GM23338 (cell line): ENCODE measurements at places on chromosomes 4 and X. TPM values are rescaled to one million over a fixed set of nuclear protein-coding genes. Genes with fewer than 3 reads are reported as not detected.

- DNase-seq = no peak
Observed at GRCh38 chr4:87872028-87872427, 39.3 kb downstream of the MEPE start.

- DNase-seq = no peak
Observed at GRCh38 chr4:76312457-76312856, 5.9 kb downstream of the STBD1 start.

GRCh38 chr4:146852360-146852759 is 93.3 kb downstream of the TTC29 start:
- DNase-seq = no peak

The CCNA2 gene
- total RNA-seq = 160 and 167 TPM in 2 replicates

- DNase-seq = no peak
Observed at GRCh38 chr4:24805566-24805965, 10.2 kb downstream of the SOD3 start.

The DCAF16 gene
- 42.8 and 46.3 TPM in 2 replicates for total RNA-seq

DNA sequence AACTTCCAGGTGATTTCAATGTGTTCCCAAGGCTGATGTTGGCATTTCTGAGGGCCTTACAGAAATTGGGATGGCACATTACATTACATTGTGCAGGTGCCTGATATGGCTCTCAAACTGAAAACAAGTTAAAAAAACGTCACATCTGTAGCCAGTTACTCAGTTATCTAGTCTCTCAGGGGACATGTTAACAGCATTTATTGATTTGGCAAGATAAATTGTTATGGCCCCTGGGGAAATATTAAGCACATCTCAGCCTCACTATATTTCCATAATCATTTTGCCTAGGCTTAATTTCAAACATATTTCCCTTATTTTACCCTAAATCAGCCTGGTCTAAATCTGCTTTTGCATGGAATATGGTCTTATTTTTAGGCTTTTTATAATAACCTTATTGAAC is 290.0 kb downstream of the IL15 start:
- no peak for DNase-seq

- DNase-seq = no peak
Observed at GRCh38 chr4:107572281-107572680, 147.8 kb downstream of the PAPSS1 start.

DNA sequence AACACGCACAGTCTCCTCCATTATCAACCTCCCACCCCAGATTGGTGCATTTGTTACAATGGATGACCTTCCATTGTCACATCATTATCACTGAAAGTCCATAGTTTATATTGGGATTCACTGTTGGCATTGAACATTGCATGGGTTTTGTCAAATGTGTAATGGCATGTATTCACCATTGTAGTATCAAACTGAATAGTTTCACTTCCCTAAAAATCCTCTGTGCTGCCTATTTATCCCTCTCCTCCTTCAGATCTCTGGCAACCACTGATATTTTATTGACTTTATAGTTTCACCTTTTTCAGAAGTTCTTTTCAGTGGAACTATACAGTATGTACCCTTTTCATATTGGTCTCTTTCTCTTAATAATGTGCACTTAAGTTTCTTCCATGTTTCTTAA is 1565.4 kb downstream of the PCDH18 start:
- no peak for DNase-seq

The MAPK10 gene
- total RNA-seq = 8.1 and 10.3 TPM in 2 replicates

GRCh38 chrX:70124678-70125077 is 8.6 kb upstream of the IGBP1 start:
- DNase-seq = no peak

The WAS gene
- total RNA-seq = 0.12 and 0.56 TPM in 2 replicates

- DNase-seq = no peak
Observed at GRCh38 chr4:153418121-153418520, 48.0 kb upstream of the TMEM131L start.

- DNase-seq = peak; percentile 92
Observed at GRCh38 chr4:158209825-158210807, at the start of gene TMEM144. TMEM144 (plus strand) TSS chr4:158210486; CDS start chr4:158212668, 2,182 bp downstream.

- DNase-seq = no peak
Observed at GRCh38 chrX:68185161-68185560, 248.1 kb downstream of the OPHN1 start.

DNA sequence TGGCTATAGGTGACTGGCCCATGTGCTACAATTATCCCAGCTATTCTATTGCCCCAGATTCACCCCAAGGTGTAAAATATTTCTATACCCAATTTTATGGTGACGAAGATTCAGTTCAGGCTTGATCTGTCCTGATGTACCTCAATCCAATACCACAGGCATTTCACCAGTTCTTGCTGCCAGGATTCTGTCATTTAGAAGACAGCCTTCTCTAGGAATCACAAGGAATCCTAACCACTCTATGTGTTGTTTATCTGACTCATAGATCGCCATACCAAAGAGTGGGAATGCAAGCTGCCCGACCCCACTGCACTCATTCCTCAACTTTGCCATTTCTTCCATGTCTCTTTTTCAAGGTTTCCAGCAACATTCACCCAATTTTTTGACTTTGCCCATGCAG is 355.0 kb upstream of the EMCN start:
- no peak for DNase-seq

DNA sequence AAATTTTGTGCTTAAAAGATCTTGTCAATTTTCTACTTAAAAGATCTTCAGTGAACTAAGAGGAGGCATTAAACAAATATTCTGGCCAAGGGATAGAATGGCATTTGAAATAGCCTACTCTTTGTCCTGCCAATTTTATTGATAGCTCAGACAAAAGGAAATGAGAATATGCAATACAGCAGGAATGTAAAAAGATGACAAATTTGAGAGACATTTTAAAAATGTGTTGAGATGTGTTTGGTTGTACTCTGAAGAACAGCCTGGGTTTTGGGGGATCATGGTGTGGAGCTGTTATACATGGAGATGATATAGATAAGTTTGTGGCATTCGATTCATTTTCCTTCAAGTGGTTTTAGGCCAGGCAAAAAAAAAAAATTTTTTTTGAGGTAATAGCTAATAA is 11.6 kb upstream of the MAD2L1 start:
- DNase-seq = no peak

GRCh38 chr4:5470318-5471198 is 237.8 kb downstream of the EVC2 start:
- DNase-seq = no peak

- peak; percentile 26 for DNase-seq
Observed at GRCh38 chr4:12924253-12924652, 559.9 kb downstream of the RAB28 start.

GRCh38 chr4:14066979-14067378 is 439.5 kb upstream of the BOD1L1 start:
- no peak for DNase-seq

- DNase-seq = no peak
Observed at GRCh38 chrX:10512741-10513140, 107.6 kb downstream of the MID1 start.

GRCh38 chr4:827209-828081 is 1.5 kb upstream of the CPLX1 start:
- peak; percentile 35 for DNase-seq

DNA sequence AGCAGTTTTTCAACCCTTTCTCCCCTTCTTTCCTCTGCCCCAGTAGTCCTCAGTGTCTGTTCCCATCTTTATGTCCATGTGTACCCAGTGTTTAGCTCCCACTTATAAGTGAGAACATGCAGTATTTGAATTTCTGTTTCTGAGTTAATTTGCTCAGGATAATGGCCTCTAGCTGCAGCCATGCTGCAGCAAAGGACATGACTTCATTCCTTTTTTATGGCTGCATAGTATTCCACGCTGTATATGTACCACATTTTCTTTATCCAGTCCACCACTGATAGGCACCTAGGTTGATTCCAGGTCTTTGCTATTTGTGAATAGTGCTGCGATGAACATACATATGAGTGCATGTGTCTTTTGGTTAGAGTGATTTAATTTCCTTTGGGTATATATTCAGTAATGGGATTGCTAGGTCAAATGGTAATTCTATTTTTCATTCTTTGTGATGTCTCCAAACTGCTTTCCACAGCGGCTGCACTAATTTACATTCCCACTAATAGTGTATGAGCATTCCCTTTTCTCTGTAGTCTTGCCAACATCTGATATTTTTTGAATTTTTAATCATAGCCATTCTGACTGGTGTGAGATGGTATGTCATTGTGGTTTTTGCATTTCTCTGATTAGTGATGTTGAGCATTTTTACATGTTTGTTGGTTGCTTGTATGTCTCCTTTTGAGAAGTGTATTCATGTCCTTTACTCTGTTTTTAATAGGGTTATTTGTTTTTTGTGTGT is 54.6 kb upstream of the ANK2 start:
- DNase-seq = no peak

The TRIM2 gene
- 61.5 and 64.3 TPM in 2 replicates for total RNA-seq

The FATE1 gene
- total RNA-seq = 0.31 and 0.35 TPM in 2 replicates

DNA sequence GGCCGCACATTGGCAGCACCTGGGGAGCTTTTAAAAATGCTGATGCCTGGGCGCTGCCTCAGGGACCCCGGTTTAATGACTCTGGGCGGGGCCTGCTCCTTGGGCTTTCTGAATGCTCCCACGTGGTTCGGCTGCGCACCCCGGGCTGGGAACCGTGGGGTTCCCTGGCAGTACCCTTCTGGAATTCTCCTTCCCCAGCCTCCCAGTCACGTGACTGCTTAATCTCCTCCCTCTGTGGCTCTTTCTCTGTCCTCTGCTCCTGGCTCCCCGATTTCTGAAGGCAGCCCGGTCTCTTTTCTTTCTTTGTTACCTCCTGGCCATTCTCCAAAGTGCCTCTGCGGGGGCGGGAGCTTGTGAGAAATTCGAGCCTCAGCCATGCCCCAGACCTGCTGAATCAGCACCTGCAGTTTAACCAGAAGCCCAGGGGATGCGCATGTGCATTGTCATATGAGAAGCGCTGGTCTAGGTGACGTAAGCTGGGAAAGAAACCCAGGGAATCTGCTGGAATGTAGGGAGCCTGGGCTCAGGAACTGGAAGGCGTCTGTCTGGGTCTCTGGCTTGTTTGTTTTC is 16.6 kb downstream of the CLCN4 start:
- peak; percentile 90 for DNase-seq

DNA sequence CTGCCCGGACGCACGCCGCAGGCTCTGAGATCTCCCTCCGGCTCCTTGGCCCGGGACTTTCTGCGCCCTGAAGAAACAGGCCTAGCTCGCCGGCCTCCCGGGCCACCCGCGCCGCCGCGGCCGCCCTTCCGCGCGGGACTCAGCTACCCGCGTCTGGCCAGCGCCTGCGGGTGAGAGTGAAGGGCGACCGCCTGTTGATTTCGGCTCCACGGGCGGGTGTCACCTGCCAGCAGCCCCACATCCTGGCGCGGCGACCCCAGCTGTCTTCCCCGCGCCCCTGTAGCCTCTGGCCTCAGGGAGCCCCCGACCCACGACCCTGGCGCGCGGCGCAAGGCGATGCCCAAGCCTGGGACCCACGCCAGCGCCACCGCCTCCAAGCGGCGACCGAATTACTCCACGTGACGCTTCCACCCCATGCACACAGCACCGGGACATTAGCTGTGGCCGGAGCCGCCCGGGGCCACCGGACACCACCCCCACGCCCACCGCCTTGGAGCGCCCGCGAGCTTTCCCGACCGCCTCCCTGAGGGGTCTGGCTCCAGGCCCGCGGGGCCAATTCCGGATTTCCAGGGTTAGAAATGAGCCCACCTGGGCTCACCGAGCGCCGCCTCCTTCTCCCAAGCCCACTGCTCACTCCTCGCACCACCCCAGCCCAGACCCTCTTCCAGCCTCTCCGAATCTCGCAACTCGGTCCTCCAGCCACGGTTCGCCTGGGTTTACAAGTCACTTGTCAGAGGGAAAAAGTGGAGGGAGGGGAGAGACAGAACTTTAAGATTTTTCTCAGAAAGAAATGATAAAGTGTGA is 10.2 kb downstream of the ARX start:
- no peak for DNase-seq

DNA sequence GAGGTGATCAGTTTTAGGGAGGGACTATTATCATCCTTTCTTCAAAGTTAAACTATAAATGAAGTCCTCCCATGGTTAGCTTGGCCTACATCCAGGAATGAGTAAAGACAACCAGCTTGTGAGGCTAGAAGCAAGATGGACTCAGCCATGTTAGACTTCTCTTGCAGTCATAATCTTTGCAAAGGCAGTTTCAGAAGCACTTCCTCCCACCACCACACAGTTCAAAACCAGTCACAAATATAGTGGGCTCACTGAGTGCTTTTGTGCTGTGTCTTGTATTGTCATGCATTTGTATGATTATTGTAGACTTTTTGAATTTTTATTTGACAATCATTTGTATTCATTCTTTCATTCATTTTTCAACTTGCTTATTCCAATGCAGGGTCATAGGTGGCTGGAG is 204.5 kb downstream of the ZNF674 start:
- no peak for DNase-seq

The MAGT1 gene
- 42.2 and 43.7 TPM in 2 replicates for total RNA-seq

- no peak for DNase-seq
Observed at GRCh38 chrX:113962343-113962742, 621.5 kb upstream of the HTR2C start.

DNA sequence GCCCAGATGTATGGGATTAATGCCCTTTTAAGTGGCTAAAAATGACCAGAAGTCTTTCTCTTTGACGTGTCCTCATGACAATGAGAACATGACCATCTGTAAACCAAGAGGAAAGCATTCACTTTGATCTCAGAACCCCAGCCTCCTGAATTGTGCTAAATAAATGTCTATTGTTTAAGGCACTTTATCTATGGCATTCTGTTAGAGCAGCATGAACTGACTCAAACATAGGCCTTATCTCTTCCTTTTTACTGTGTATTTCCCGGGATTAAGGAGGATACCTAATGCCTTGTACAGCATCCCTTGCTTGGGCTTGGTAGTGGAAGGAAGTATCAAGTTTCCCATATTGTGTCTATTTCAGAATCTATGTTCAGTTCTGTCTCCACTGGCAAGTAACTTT is 47.2 kb upstream of the HS3ST1 start:
- DNase-seq = no peak

The TLR10 gene
- total RNA-seq = 0.14 TPM in 1 of 2 replicates, not detected in the other

DNA sequence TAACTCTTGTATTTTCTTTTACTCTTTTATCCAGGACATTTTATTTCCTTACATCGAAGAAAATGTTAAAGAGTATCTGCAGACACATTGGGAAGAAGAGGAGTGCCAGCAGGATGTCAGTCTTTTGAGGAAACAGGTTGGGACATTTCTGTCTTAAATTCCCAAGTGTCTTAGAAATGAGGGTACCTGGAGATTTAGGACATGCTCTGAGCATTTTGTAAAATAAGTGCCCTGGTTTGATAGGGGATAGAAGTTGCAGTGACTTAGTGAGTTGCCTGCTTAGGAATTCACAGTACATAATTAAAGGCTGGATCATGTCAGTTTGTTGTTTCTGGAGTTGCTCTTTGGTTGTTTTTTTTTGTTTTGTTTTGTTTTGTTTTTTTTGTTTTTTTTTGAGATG is 17.5 kb downstream of the ENOPH1 start:
- no peak for DNase-seq

The KCND1 gene
- 5.3 and 5.6 TPM in 2 replicates for total RNA-seq

DNA sequence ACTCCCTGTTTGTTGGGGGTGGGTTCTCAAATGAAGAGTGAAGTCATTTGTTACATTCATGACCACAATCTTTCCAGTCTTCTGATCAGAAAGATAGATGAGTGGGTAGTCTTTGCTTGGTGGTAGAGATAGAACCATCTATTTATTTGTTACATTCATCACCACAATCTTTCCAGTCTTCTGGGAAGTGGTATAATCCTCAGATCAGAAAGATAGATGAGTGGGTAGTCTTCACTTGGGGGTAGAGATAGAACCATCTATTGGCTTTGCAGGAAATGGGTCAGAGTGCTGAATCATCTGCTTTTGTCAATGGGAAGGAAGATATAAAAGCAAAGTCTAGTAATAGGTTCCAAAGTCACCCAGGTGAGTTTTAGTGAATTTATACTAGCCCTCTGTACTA is 64.2 kb upstream of the EPGN start:
- DNase-seq = no peak

The SMIM10L2A gene
- 5.0 and 5.6 TPM in 2 replicates for total RNA-seq

The TEX13C gene
- 0.07 and 0.08 TPM in 2 replicates for total RNA-seq

The TAF7L gene
- total RNA-seq = 0.58 TPM in 1 of 2 replicates, not detected in the other

GRCh38 chr4:42736527-42737195 is 79.8 kb upstream of the ATP8A1 start:
- DNase-seq = no peak
